ENCODE measurements at places on chromosomes 16 and 17. TPM values are rescaled to one million over a fixed set of nuclear protein-coding genes. Genes with fewer than 3 reads are reported as not detected.
A peak's percentile ranks its signal among the peaks of the same experiment; 100 is the strongest.

DNA sequence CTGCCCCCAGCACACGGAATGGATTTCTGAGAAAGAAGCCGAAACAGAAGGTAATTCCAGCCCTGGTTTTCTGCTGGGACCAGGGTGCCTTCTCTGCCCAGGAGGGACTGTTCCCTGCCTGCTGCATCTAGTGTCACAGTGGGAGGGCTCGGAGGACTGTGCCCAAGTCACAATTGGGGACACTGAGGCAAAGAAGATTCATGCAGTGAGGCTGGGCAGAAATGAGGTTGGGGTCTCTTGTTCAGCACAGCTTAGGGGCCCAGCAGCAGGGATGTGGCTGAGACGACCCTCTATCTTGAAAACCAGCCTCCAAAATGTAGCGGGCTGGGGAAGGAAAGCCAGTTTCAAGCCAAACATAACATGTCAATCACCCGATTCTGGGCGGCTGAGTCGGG lies 592 bp downstream of the IL21R start:
- H3K4me1 ChIP-seq, result peaks cover 18% of the 10 kb centered on the region
- H3K4me3 ChIP-seq, result no peak overlapping the region
- no peaks in the 10 kb centered on the region for H3K36me3 ChIP-seq
- no peaks in the 10 kb centered on the region for H3K27me3 ChIP-seq

DNA sequence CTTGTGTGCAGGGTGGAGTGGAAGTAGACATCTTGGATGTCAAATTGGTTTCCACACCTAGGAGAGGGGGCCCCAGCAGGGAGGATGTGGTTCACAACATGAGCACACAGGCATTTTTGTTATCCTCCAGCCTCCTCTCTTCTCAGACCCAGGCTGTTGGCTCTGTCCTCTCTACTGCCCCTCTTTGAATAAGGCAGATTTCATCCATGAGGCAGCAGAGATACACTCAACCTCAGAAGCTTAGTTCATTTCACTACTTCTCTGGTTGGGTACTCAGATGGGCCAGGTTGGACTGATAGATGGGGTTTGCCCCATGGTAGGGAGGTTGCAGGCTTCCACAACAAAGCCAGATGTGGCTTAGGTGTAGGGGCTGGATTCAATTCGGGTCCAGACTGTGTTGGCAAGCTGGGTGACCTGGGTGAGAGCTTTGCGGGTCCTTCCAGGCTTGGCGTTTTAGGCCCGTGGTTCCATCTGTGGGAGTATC lies 22.2 kb upstream of the NFATC3 start:
- no peak overlapping the region for H3K4me3 ChIP-seq
- H3K27ac ChIP-seq, result no peak overlapping the region
- DNase-seq, result no peak
- no peaks in the 10 kb centered on the region for H3K4me1 ChIP-seq
- H3K36me3 ChIP-seq, result no peaks in the 10 kb centered on the region

- no peaks in the 10 kb centered on the region for H3K4me1 ChIP-seq
- H3K27ac ChIP-seq, result no peak overlapping the region
- no peaks in the 10 kb centered on the region for H3K36me3 ChIP-seq
- no peak for DNase-seq
Observed at GRCh38 chr17:45868276-45868675, 23.6 kb downstream of the SPPL2C start.

GRCh38 chr16:83137326-83137781 lies 510.6 kb downstream of the CDH13 start:
- no peaks in the 10 kb centered on the region for H3K36me3 ChIP-seq
- no peaks in the 10 kb centered on the region for H3K4me1 ChIP-seq
- no peak overlapping the region for H3K4me3 ChIP-seq
- peak overlapping the region; percentile 52 for H3K27ac ChIP-seq

DNA sequence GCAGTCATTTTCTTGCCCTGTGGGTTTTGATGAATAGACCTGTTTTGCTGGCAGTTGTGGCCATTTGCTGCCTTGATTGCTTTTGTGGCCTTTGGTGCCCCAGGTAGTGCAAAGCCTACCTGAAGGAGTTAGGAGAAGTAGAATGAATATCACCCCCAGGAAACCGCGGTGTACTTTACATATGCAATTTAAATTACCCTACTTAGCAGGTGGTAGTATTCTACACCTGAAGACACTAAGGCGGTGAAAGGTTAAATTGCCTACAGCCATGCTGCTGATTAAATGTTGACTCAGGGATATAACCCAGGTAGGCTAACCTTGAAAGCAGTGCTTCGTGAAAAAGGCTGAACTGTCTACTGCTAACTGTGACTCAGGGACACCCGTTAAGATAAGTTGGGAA lies 27.2 kb upstream of the WWOX start:
- DNase-seq, result no peak
- no peak overlapping the region for H3K27ac ChIP-seq
- H3K36me3 ChIP-seq, result no peaks in the 10 kb centered on the region
- H3K27me3 ChIP-seq, result no peaks in the 10 kb centered on the region

DNA sequence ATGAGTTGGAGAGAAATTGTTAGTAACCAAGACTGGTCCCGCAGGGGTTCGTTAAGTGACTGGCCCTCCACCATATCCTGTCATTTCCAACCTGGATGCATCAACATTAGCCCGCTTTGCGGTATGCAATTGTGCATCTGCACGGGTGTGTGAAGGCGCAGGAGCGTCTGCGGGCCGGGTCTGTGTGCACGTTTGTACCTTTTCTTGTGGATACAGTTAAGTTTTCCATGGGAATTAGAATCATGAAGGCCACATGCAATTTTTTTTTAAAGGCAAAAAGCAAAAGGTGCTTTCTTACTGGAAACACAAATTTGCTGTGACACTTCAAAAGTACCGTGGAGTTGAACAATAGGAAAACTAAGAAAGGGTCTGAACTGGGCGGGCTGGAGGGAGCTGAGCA lies 355.4 kb upstream of the ZFHX3 start:
- H3K4me1 ChIP-seq, result no peaks in the 10 kb centered on the region
- no peaks in the 10 kb centered on the region for H3K27me3 ChIP-seq
- no peaks in the 10 kb centered on the region for H3K36me3 ChIP-seq
- H3K4me3 ChIP-seq, result no peak overlapping the region

- DNase-seq, result no peak
Observed at GRCh38 chr16:49341706-49342105, 31.9 kb upstream of the C16orf78 start.

GRCh38 chr16:82628088-82628423 lies 1.3 kb downstream of the CDH13 start:
- H3K27me3 ChIP-seq, result no peaks in the 10 kb centered on the region
- H3K27ac ChIP-seq, result no peak overlapping the region
- no peak for DNase-seq
- peak overlapping the region; percentile 30 for H3K4me3 ChIP-seq
- H3K36me3 ChIP-seq, result no peaks in the 10 kb centered on the region

GRCh38 chr17:4769628-4770027 lies 2.1 kb upstream of the TM4SF5 start:
- no peak for DNase-seq
- no peaks in the 10 kb centered on the region for H3K4me1 ChIP-seq
- H3K36me3 ChIP-seq, result no peaks in the 10 kb centered on the region
- no peak overlapping the region for H3K27ac ChIP-seq
- H3K27me3 ChIP-seq, result no peaks in the 10 kb centered on the region

DNA sequence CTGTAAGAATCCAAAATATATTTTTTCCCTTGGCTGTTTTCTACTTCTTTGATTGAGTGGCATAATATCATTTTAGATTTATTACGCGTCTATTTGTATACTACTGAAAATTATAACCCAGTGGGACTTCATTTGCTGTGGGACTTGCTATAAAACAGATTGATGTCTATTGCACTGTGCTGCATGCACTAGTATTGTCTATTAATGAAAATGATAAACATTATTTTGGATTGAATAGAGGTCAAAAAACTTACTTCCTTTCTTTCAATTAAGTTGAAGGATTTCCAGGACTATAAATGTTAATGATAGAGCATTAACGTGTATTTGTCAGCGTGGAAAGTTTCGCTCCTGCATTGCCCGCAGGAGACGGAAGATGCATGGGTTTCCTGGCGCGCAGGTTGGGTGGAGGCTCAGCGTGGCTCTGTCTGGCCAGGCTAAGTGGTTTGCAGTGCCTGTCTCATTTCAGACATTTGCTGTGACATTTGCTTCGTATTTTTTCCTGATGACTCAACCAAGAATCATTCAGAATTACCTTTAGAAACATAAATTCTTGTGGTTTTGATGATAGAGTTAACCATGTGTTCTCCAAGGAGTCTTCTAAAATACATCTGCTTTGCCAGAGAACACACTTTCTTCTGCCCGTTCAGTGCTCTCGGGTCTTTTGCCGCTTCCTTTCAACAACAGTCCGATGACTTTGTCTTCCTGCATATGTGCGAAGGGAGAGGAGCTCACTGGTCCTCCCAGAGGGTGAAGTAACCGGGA lies 216.7 kb downstream of the RPTOR start:
- DNase-seq, result no peak
- H3K4me1 ChIP-seq, result no peaks in the 10 kb centered on the region
- H3K36me3 ChIP-seq, result no peaks in the 10 kb centered on the region
- no peak overlapping the region for H3K27ac ChIP-seq
- no peaks in the 10 kb centered on the region for H3K27me3 ChIP-seq

- DNase-seq, result no peak
- H3K36me3 ChIP-seq, result no peaks in the 10 kb centered on the region
- H3K4me3 ChIP-seq, result no peak overlapping the region
Observed at GRCh38 chr17:21278450-21279197, 5.9 kb upstream of the MAP2K3 start.

- no peak for DNase-seq
- no peaks in the 10 kb centered on the region for H3K27me3 ChIP-seq
- H3K36me3 ChIP-seq, result peaks cover 24% of the 10 kb centered on the region
- H3K4me3 ChIP-seq, result no peak overlapping the region
- no peak overlapping the region for H3K27ac ChIP-seq
Observed at GRCh38 chr16:68274441-68274840, 10.1 kb downstream of the SLC7A6 start.

DNA sequence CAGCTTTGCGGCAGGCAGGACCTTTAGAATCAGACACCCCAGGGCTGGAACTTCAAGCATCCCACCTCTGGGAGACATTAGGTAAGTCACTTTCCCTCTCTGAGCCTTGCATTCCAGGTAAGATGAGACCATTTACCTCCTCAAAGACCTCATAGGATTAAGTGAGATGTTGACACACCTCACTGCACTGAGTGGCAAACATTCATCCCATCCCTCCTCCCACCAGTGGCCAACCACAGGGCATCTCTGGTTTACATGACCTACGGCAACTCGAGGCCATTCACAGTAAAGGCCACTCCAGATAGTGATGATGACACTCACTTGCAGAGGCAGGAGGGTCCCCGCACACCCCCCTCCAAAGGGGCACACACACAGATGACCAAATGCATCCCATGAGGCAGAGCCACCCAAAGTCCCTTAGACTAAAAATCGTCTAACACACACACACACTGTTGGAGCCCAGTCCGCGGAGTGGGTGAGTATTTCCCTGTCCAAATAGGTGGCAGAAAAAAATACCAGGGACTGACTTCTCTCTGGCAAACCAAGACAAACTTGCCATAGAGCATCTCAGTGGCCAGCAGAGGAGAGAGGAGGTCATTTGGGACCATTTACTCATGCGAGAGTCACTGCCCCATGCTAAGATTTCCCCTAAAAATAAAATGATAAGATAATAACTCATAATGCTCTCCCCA lies 454.9 kb downstream of the SOX9 start:
- no peaks in the 10 kb centered on the region for H3K36me3 ChIP-seq
- H3K27ac ChIP-seq, result peak overlapping the region; percentile 57
- no peak overlapping the region for H3K4me3 ChIP-seq
- H3K27me3 ChIP-seq, result no peaks in the 10 kb centered on the region
- H3K4me1 ChIP-seq, result peaks cover 34% of the 10 kb centered on the region

DNA sequence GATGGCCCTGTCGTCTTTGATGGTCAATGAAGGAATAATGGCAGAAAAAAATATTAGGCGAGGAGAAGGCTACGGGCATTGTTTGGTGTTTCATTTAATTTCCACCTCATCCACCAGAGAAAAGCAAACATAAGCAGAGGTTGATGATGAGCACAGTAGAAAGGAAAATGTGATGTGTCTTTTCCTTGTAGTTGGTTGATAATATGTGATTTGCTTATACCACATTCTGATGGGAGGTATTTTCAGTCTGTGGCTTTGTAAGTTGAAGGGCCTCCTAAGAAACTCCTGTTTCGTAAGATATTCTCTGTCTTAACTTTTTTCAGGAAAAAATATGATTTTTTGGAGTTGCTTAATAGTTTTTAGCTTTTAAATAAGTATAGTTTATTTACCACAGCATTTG lies 215.7 kb downstream of the PRKCA start:
- H3K4me1 ChIP-seq, result peaks cover 7% of the 10 kb centered on the region
- no peaks in the 10 kb centered on the region for H3K36me3 ChIP-seq
- H3K4me3 ChIP-seq, result no peak overlapping the region
- DNase-seq, result no peak
- no peak overlapping the region for H3K27ac ChIP-seq

SLC13A2 gene
- not detected for total RNA-seq

MYL11 gene
- not detected for total RNA-seq

KRT39 gene
- not detected for total RNA-seq

OSGIN1 gene
- 27.7 TPM for total RNA-seq

PPM1E gene
- total RNA-seq, result under 0.01 TPM

MEOX1 gene
- total RNA-seq, result 5.5 TPM

PHKB gene
- total RNA-seq, result 84.5 TPM

CCL1 gene
- total RNA-seq, result not detected

Measured in tibial nerve (tissue), 4 donors.